NCI-H510A treated with DMSO at 0.1 percent for 48 hours (cell line): ENCODE measurements at places on chromosomes 2 and 18.

DNA sequence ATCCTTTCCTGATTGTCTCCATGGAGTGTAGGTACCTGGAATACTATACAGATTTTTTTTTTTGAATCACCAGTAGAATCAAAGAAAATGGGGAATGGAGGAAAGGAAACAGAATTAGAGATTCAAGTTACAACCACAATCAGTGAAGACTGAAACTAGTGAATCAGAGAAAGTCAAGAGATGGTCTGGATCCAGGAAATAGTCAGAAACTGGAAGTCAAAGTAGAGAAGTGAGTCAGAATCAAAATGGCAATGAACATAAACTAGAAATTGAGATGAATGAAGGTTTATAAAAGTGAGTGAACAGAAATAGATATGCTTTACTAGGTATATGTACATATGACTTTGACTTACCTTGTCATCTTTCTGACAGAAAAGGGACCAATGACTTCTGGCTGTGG, 579.0 kb downstream of the PLCL1 start:
- no peak for DNase-seq

DNA sequence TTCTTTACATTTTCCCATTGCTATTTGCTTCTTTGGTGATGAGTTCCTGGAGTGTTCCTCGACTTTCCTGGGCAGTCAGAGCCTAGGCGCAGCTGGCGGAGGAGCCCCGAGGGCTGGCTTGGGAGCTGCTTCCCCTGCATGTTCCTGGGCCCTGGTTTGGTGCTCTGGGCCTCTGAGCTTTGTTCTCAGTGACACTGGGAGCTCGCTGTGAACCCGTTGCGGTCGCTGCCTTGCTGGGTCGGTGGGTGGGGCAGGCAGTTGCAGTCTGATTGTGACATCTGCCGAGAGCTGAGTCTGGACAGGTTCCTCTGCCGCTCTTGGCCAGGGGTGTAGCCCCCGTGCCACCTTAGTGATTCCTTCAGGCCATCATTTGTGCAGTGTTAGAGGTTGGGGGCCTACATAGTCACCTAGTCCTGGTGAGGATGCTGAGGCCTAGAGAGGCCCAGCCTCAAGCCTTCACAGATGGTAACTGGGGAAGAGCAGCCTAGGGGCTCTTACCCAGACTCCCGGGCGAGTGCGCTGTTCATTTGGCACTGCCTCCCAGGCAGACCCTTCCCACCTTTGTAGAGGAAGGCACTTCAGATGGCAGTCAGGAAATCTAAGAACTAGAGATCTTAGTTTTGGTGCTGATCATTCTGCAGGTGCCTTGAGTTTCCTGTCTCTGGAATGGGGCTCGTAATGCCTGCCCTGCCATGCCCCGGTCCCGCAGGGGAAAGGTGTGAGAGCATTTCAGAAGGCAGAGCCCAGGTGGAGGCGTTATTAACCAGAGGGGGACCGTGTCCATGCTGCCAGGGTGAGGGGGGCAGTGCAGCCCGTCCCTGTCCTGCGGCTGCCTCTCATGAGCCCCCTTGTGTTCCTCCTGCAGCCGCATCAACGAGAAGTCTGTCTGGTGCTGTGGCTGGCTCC, 8.4 kb downstream of the ASB1 start:
- no peak for DNase-seq

DNA sequence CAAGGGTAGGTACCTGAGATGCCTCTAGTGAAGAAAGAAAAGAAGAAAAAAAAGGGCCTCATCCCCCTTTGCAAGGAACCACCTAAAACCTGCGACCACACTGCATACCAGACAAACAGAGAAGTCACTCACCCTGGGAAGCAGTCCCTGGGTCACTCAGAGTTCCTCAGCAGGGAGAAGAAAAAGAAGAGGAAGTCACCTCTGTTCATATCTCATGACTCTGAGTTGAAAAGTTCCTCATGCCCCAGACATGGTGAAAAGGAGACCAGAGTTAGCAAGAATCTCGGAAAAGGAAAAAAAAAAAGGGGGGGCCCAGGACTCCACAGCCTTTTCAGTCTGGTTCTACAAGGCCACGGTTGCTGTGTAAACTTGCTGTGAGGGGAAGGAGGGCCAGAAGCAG, 478.4 kb upstream of the NRXN1 start:
- no peak for DNase-seq

- DNase-seq = no peak
Observed at GRCh38 chr2:152407806-152408205, 72.8 kb downstream of the FMNL2 start.

DNA sequence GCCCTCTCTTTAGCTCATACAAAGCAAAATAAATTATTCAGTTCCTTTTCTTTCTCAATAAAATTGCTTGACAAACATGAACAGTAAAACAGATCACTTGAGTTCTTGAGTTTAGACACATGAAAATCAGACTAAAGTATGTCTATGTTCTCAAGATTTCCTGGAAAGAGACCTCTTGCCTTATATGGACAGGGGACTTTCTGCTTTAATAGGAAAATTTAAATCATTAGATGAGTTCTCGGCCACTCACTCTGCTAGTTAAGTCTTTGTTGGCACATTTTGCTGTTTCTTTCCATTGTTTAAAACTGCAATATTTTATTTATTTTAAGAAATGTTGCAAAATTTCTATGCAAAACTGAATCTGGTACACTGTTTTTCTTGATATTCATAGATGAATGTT, 207.8 kb downstream of the RND3 start:
- no peak for DNase-seq

DNA sequence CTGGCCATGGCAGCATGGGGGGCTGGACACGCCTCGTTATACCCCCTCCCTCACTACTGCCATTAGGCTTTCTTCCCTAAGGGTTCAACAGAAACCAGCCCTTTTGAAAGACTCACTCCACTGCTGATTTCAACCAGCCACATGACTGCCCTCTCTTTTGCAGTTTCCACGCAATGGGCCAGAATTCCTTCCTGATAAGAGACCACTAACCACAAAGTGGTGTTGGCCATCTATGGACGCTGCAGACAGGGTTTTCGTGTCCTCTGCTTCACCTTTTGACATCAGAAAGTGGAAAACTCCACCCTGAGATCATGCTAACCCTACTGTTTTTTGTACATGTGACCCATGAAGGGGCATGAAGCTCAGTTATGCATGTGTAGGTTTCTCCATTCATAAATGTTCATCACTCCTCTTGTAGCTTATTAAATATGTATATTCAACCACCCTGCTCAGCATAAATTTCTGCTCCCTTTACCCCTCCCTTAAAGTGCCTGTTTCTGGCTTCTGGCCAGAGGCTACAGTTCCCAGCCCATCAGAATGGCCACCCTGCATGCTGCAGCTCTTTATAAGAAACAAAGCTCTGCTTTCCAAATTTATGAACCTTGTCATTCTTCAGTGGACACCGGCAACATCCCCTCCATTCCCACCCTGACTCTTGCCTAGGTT, 106.6 kb upstream of the MSH6 start:
- DNase-seq = no peak

DNA sequence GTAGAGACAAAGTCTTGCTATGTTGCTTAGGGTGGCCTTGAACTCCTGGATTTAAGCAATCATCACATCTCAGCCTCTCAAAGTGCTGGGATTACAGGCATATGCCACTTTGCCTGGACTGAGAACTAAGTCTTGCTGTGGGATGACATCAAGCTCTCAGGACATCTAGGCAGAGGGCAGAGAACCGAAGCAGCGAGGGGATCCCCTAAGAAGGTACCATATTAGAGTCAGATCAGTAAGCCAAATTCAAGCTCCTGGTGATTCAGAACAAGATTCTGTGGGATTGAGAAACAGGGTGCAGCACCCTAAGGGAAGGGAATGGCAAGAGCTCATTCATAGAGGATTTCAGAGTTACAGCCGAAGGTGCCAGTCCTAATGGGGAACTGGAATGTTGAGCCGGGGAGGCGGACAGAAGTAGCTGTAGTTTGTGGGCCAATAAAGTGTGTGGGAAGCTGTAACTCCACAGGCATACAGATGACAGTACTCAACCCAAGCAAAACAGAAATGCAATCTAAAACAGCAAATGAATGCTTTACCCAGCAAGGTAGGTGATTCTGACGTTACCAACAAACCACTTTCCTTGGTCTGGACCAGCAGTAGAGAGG, 30.9 kb downstream of the EPHA4 start:
- no peak for DNase-seq

DNA sequence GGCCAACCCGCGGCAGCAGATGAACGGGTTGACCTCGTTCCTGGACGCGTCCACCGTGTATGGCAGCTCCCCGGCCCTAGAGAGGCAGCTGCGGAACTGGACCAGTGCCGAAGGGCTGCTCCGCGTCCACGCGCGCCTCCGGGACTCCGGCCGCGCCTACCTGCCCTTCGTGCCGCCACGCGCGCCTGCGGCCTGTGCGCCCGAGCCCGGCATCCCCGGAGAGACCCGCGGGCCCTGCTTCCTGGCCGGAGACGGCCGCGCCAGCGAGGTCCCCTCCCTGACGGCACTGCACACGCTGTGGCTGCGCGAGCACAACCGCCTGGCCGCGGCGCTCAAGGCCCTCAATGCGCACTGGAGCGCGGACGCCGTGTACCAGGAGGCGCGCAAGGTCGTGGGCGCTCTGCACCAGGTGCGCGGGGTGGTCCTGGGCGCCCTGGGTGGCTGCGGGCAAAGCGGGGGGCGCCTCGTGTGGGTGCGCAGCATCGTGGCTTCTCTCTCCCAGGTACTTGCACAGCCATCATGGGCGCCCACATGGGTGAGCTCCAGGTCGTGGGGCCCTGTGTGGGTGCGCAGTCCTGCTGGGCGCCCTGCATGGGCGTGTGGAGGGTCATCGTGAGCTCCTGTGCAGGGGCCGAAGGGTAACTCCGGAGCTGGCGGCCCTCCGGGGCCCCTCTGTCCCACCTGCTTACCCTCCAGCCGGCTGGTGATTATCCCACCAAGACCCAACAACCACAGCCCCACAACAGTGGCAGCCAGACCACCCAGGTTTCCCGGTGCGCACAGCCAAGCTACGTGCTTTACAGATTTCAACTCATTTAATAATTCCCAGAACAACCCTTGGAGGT, 64.2 kb downstream of the TPO start:
- no peak for DNase-seq

DNA sequence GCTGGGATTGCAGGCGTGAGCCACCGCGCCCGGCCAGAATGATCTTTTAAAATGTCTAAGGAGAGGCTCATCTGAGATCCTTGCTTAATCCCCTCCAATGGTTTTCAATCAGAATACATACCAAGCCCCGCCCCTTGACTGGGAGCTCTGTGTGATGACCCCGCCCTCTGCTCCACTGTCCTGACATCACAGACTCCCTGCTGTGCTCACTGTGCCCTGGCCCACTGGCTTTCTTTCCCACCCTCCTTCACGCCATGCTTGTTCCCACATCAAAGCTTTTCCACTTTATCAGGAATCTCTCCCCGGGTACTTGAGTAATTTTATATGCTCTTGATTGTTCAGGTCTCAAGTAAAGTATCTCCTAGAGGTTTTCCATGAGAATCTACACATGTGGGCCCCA, 762.3 kb upstream of the ID2 start:
- peak; percentile 58 for DNase-seq

GRCh38 chr2:230924470-230925341, at the start of gene GPR55:
Gene GPR55, minus strand, starts transcription at chr2:230925242. Its CDS starts 14,280 bp downstream, at chr2:230910962.
- DNase-seq = peak; percentile 31

DNA sequence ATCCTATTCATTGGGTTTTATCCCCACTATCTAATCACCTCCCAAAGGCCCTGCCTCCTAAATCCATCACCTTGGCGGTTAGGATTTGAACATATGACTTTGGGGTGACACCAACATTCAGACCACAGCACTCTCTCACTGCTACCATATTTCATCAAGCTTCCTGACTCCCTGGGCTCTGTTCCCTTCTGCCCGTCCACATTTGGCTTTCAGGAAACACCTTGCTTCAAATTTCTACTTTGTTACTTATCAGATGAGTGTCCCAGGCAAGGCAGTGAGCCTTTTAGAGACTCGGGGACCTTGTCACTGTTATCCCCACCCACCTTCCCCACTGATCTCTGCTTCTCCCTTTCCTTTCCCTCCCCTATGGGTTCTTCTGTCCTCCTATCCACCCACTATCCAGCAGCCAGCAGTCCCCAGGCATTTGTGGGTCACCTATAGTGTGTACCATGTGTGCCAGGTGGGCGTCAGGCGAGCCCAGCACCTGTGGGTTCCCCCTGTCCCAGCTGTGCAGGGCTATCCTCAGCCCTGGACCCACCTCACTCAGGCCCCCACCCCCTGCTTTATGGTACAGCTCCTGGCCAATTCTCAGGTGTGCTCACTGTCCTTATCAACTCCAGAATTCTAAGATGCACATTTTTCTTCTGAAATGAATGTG, 230.9 kb downstream of the LOXHD1 start:
- no peak for DNase-seq

DNA sequence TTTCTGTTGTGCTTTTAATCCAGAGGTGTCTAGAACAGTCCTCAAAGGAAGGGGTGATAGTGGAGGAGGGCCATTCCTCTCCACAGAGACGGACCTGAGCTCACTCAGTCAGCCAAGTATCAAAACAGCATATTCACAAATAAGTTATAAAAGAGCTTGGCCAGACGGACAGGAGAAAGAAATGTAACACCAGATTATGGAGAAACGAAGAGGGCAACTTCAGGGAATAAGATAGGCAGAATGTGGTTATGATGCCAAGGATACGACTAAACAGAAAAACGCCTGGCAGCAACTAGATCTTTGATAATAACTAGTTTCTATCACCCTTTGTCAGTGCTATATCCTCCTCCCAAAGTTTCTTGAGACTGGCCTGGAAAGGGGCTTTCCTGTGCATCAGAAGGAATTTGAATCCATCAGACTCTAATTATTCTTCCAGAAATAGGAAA, 42.5 kb downstream of the MAP4K3 start:
- no peak for DNase-seq

GRCh38 chr2:17171446-17172049, 346.7 kb downstream of the RAD51AP2 start:
- peak; percentile 48 for DNase-seq

DNA sequence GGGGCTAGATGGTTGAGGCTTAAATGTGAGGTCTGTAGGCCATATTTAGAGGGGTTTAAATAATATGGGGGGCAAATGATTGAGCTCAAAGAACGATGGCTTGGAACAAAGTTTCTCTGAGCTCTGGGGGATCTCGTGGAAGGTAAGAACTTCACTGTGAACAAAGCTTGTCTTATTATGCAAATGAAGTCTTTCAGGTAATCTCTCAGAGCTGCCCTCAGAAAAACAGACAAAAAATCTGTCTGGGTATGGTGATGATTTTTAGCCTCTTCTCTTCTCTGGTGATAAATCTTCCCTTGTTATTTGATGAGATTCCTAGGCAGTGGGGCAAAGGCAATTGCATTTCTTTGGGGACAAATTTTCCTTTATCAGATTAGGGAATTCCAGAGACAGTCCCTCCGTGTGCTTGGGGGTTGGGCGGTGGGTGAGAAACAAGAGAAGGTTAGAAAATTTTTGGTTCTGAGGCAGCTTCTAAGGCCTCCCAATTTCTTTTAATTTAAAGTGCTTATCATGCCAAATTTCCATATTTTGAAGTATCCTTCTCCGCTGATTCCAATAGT, 760.4 kb downstream of the TSN start:
- no peak for DNase-seq

GRCh38 chr2:122851972-122852531, 1096.6 kb downstream of the TSN start:
- no peak for DNase-seq
